Endothelial cell (in vitro differentiated cells): ENCODE measurements at places on chromosomes 13 and 19.
A peak's percentile ranks its signal among the peaks of the same experiment; 100 is the strongest.

DNA sequence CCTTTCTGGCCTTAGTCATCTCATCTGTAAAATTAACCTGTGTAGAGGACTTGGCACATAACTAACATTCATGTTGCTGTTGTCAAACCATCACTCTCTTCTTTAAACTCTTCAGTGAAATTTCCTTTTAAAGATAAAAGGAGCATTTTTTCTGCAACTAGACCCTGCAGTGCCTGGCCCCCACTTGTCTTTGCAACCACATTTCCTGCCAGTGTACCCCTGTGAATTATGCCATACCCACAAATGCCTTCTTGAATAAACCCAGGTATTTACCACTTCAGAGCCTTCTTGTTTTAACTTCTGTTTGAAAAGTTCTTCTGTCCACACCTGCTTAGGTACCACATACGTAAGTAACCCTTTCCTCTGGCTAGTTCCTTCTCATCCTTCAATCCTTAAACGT is 118.8 kb downstream of the CDK8 start:
- DNase-seq = no peak

DNA sequence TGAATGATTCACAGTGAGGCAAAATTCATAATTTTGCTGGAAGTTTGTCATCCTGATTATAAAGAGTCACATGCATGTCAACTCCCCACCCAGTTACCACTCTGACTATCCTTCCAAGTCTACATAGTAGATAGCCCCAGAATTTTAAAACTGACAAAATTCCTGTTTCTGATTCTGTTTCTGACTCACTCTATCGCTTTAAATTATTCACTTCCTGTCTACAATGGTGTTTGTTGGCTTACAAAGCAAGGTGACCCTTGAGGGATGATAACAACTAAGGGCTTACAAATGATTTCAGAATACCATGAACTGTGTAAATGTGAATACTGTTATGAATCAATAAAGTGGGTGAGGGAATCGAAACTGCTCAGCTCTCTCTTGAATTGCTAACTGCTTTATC is 98.7 kb upstream of the KL start:
- DNase-seq = no peak

DNA sequence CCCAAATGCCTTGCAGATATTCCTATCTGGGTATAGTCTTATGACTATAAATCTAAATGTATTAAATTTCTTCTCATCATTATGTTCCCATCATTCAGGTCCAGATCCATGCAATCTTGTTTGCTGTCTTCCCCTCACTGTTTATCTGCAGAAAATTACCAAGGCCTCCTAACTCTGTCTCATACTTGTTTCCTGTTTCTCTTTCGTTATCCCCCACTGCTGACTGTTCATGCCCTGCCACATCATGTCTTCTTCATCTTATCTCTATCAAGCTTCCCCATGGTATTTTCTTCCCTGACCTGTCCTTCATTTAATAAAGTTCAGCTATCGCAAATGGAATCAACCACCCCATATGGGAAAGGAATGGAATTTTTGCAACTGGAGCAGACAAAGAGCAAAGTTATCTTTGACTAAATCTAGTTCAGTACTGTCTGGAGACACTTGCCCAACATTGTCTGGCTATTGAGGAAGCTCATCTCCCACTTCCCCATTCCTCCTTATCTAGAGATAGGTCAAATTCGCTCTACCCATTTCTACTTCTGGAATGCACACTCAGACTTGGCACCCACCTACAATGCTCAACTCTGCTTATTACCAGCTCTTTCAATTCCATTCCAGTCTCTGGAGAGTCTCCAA is 1358.1 kb downstream of the EFNB2 start:
- DNase-seq = no peak

GRCh38 chr19:4302243-4302640 is at the start of gene TMIGD2:
Gene TMIGD2 (minus strand): TSS chr19:4302389. CDS start chr19:4302385, 4 bp downstream.
- no peak for DNase-seq

GRCh38 chr19:12946092-12946721 is 545 bp downstream of the RAD23A start:
- DNase-seq = peak; percentile 87

DNA sequence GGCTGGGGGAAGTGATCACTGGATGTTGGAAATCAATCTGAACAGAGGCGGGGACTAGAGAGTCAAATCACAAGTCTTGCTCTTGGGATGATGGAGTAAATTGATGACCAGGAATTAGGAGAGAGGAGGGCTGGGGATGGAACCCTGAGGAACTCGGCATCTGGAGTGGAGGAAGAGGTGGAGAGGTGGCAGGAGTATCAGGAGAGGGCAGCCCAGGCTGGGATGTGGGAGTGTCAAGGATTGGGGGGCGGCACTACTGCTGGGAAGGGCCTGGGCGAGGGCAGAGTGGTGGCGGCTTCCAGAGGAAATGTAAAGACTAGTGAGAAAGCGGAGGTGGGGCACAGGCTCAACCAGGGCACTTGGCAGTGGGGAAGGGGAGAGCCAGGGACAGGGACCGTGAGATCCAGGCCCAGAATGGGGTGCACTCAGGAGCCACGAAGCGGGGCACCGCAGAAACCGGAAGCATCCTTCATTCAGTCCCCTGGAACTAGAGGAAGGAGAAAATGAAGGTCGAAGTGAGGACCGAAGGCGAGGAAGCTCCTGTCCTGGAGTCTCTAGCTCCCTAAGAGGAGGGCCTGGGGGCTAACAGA is 81.2 kb upstream of the GPR183 start:
- DNase-seq = no peak

DNA sequence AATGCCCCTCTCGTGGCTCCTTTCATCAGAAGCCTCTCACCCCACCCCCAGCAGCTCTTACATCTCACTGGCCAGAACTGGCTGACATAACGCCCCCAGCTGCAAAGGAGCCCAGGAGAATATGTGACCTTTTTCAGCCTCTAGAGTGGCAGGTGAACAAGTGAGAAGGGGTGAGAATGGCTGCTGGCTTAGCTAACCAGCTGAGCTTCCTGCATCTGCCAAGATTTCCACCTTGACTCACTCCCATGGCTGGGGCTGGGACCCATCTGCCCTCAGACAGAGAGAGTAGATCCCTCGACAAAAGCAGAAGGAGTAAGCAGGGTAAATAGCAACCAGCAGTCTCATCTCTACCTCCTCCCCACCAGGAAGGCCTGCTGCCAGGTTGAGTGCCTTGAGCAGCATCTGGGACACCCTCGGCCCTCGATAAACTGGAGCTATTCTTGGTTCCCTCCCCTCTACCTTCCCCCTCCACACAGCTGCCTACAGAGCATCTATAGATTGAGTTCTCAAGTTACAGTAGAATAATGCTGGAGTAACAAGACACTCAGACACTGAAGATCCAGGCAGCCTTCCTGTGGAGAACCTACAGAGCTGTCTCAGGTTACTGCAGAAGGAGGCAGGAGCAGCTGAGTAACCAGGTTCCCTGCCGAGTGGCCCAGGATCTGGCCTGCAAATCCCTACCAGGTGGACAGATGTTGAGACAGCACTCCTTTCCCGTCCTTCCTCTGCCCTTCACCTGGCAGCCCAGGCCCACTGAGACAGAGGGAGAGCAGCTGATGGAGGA is 15.5 kb downstream of the KASH5 start:
- DNase-seq = no peak

DNA sequence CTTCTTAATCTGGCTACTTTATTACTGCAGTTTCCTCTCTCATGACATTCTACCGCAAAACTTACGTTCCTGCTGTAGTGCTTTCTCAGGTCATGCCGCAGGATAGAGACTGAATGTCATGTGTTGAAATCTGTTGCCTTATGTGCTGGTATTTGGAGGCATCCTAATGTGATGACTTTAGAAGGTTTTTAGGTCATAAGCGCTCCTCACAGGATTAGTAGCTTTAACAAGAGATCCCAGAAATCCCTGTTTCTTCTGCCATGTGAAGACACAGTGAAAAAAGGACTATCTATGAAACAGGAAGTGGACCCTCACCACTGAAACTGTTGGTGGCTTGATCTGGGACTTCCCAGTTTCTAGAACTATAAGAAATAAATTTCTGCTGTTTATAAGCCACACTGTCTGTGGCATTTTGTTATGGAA is 209.3 kb downstream of the LACC1 start:
- no peak for DNase-seq
